ENCODE measurements at places on chromosomes 5 and 9.

DNA sequence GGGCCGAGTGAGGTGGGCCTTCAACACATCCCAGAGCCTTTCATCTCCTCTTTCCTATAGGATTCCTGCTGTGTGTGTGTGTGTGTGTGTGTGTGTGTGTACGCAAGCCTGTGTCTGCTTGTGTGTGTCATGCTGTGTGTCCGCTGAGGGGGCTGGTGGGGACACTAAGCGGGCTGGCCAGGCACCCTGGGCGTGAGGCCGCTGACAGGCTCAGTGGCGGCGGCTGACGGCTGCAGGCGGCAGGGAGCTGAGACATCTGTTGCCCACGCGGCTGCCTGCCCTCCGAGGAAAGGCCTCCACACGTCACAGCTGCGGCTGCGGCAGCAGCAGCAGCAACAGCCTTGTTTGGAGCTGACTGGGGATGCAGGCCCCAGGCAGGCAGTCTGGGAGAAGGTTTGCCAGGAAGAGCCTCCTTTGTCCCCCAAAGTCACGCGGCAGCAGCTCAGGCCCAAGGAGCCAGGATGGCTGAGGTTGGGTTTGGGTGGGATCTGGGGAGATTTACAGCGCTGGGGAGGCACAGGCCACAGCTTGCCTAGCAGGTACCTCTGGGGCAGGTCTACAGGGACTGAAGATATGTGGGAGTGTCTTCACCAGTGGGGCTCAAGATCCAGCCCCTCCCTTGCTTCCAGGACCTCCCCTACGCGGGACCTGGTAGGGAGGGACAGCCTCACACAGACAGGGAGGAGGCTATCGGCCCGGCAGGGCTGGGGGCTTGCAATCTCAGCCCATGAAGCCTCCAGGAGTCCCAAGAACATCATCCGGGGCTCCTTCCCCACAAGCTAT lies 1.8 kb downstream of the PDLIM4 start:
- DNase-seq: peak; percentile 92

DNA sequence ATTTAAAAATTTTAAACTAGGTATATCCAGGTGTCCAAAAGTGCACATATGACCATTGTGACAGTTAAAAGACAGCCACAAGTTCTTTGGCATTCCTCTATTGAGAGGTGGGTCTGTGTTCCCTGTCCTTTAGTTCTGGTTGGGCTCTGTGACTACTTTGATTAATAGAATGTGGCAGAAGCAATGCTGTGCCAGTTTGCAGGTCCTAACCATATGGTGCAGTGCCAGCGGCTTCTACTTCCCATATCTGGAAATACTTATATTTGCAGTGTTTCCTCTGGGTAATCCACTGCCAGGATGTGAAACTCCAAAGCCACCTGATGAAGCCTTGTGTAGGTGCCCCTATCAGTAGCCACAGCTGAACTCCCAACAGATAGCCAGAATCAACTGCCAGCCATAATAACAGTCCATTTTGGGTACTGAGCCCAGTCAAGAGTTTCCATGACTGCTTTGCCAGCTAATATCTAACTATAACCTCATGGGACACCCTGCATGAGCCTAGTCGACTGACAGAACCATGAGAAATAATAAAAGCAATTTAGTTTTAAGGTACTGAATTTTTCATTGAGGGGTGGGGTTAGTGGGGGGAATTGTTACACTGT lies 361.0 kb upstream of the SEMA6A start:
- no peak for DNase-seq

DNA sequence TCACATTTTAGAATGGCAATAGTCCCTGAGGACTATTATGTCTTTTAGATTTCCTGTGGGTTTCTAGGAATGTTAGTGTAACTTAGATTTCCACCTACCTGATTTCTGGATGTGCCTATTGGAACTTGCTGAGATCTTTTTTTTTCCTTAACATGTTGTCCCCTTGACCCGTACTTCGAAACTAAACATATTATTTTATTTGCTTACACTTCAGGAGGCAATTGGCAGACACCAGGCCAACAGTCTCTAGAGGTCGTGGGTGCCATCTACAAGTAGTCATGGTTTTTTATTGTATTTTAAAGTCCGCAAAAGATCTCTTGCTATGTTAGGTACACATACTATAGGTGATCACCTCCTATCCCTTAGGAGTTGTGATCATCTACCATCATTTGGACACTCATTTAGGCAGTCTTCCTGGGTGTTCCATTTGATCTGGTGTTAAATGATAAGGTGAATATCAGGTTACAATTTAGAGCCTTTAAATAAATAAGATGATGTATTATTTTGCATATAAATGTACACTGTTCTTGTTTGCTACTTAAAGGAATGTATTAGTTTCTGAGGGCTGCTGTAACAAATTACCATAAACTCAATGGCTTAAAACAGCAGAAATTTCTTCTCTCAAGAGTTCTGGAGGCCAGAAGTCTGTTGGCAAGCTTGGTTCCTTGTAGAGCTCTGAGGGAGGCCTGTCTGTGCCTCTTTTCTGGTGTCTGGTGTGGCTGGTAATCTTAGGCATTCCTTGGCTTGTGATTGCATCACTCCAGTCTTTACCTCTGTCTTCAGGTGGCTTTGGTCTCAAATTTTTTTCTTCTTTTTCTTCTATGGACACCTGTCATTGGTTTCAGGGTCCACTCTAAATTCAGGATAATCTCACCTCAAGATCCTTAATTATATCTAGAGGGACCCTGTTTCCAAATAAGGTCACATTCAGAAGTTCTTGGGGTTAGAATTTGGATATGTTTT lies 64.8 kb downstream of the ZCCHC7 start:
- DNase-seq: no peak

DNA sequence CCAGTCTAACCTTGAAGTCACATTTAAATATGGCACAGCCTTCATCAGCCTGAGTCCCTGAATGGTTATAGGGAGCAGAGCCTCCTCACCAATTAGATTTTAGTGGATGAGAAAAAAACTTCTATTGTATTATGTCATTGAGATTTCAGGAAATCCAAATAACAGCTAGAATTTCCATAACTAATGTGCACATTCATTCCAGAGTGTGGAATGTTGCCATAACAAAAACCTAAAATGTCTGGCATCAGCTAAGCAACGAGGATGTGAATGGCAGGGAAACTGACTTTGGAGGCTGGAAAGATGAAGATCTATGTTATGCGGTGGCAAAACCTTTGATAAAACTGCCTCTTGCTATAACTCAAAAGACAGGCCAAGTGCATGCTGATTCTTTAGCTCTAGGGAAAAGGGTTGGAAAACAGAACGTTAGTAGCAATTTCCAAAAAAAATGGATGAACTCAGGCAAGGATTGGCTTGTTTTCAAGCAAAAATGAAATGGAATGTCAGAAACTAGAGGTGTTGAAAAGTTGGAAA lies 91.3 kb upstream of the NFIB start:
- no peak for DNase-seq

DNA sequence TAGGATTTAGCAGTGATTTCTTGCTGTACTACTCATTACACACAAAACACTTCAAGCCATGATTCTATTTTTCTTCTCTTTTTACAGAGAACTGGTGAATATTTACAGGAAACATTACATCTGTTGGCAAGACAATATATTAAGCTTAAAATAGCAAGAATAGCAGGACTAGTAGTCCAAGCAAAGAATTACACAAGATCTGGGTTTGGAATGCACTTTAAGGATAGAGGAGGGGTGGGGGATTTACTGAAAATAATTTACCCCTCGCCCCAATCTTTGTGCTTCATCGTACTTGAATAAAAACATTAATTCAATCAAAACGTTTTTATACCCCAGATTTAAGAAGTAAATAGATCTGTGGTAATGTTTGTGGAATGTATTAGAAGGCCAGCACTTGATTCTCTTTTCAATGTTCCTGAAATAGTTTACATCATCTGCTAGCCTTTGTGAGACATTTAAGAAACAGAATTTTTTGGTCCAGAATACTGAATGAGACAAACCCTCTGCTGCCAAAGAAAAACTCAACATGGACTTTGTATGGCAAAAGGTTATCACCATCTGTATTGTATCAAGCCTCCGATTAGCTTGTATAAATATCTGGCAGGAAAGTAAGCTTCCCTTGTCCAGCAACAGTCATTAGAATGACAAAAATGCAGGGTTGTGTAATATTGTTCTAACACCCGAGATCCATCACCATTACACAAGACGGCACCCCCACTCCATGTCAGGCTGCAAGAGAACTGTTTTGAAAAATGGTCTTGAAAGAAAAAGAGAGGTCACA lies 23.8 kb downstream of the SVEP1 start:
- no peak for DNase-seq

- DNase-seq: no peak
Measured at GRCh38 chr5:77898385-77898784, 122.2 kb upstream of the TBCA start.

DNA sequence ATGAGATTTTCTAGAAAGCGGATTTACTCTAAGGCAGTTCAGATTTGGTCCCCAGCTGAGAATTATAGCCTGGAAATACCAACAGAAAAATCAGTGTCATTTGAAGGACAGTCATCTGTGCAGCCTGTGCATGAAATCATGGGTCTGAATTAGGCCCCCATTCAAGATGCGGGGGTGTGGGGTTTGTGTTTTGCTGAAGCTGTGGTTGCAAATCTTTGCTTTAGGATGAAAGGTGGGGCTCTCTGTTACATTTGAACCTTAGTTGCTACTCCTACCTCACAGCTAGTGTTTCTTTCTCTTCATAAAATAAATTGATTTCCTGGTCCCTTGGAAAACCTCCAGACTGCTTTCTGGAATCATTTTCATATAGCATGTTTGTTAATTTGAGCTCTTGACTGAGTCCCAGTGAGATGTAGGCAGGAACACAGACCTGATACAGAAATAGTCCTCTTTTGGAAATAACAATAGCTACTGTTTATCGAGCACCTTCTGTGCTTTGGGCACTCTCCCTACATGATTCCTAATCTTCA lies 4.8 kb upstream of the ABL1 start:
- no peak for DNase-seq

DNA sequence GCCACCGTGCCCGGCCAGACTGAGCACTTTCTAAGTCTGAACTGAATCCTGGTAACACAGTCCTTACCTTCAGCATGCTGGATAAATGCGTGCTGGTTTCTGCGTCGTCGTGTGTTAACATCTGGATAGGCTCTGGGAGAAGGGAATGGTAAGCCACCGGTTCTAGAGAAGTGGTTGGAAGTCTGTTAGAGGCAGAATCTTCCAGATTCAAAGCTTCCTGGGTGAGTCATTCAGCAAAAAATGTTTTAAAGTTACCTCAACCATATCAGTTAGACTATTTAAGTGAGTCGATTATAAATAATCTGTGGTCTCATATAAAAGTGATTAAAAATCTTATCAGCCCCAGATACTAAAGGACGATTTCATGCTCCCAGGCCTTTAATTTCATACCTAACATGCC lies 256.5 kb upstream of the NFIL3 start:
- DNase-seq: no peak

GRCh38 chr9:79195879-79196278 lies 375.9 kb upstream of the TLE4 start:
- DNase-seq: no peak

Measured in Daoy (cell line).